ENCODE measurements at places on chromosomes 1 and 21. TPM values are rescaled to one million over a fixed set of nuclear protein-coding genes. Genes with fewer than 3 reads are reported as not detected.

Gene TGFB2
- 9.9 TPM for total RNA-seq

Gene GJA8
- total RNA-seq = not detected

Gene HOOK1
- total RNA-seq = under 0.01 TPM

Gene DISP1
- 11.6 TPM for total RNA-seq

Gene VAV3
- under 0.01 TPM for total RNA-seq

Gene LCE2C
- total RNA-seq = not detected

Gene PLPP3
- total RNA-seq = 265 TPM

Gene SPOCD1
- 76.4 TPM for total RNA-seq

Gene OLFML2B
- total RNA-seq = 7.1 TPM

Gene UBE2U
- not detected for total RNA-seq

Gene TCHHL1
- not detected for total RNA-seq
